ENCODE measurements at places on chromosomes 5 and 9.

- DNase-seq: no peak
These were observed 388.9 kb downstream of the NR2F1-AS1 start for GRCh38 chr5:93192087-93192486.

- peak; percentile 33 for DNase-seq
These were observed 14.3 kb upstream of the TIFAB start for GRCh38 chr5:135466178-135467050.

DNA sequence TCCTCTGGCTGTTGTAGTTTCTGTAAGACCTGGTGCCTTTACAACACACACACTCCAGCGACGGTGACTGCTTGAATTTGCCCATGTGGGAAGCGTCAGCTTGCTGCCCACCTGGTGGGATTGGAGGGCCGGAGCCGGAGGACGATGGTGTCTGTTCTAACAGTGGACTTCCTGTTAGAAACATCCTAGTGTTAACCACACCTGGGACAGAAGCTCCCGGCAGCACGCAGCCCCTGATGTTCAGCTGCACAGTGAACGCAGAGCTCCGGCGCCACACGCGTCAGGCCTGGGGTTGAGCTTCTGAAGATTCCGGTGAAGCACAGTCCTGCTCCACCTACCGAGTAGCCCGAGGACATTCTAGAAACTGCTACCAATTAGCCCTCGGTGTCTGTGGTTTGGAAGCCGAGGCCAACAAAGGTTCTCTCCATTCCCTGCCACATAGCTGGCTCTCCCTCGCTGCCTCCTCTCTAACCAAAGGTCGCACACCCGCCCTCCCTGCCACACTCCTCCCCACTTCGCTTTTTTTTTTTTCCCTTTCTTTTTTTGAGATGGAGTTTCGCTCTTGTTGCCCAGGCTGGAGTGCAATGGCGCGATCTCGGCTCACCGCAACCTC lies 14.4 kb downstream of the PMPCA start:
- DNase-seq: no peak

GRCh38 chr9:127267793-127268525 lies 3.4 kb downstream of the GARNL3 start:
- DNase-seq: no peak

- no peak for DNase-seq
These were observed 217.4 kb downstream of the SLIT3 start for GRCh38 chr5:169083394-169084018.

GRCh38 chr5:177596775-177597238 lies 3.1 kb upstream of the B4GALT7 start:
- no peak for DNase-seq

GRCh38 chr9:84319632-84320031 lies 20.9 kb downstream of the SLC28A3 start:
- DNase-seq: no peak

DNA sequence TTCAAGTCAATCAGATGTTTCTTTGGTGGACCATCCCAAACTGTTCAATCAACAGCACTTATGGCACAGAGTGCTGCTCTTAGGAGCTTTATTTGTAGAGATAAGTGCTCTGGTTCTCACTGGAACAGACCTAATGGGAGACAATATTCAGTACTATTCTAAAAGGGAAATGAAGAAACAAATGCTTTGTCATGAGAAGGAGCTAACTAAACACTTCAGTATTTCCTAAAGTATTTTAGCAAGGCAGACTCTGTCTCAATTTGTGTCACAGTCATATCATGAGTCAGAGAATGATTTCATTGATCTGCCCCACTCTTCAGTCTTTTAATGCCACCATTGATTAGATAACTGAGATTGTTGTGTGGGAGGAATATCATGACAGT lies 175.3 kb downstream of the SLF1 start:
- no peak for DNase-seq

GRCh38 chr5:81537905-81538547 lies 144.1 kb upstream of the ACOT12 start:
- DNase-seq: no peak

DNA sequence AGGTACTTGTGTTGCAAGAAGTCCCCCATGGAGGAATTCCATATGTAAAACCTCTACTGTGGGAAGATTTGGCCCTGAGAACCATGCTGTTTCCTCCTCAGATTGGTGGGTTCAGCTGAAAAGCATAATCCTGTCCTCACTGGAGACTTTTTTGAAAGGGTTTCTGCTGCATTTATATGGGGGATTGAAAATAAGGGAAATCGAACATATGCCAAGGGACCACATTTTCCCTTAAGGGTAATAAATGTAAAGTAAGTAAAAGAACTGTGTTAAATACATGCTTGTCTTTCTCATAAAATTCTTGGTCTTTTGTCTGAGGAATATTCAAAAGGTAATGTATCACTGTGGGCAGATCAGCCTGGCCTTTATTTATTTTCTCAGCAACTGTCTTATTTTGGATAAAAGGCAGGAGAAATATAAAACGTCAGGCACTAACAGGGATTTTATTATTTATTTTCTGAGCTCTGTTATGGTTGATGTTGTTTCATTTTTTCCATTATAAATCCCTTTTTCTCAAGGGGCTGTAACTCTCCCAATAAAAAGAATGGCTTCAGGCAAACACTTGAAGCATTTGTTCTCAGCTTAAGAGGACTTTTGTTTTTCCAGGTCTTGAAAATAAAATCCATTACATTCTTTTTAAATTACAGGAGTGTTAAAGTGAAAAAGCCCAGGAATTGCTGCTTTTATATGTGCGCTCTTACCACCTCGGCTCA lies 131.4 kb downstream of the FGF10 start:
- DNase-seq: no peak

DNA sequence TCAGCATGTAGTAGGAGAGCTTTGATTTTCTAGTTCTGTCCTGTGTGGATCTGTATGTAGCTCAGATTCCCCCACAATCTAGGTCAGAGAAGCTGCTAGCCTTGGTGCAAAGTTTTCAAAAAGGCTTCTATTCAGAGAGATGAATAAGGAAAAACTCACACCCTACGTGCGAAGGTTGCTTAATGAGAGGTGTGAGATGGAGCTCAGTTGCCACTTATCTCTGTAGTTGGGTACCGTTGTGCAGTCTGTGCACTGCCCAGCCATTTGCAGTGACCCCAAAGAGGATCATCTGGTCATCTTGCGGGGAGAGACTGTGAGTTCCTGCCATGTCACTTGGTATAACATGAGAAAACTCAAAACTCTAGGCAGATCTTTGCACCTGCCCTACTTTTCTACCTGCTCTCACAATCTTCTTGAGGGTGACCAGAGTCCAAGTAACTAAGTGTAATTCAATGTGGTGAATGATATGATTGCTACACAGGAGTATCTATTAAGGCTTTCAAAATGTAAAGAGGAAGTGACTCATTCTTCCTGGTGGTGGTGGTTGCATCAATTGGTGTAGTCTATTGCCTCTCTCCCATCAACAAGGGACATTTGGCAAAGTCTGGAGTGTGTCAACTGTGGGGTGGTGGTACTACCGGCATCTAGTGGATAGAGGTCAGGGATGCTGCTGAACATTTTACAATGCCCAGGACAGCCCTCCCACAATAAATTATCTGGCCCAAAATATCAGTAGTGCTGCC lies 65.2 kb downstream of the TMC1 start:
- no peak for DNase-seq

GRCh38 chr5:151670083-151670686 lies 16.5 kb downstream of the SPARC start:
- DNase-seq: no peak

GRCh38 chr9:99269416-99269815 lies 47.3 kb downstream of the SEC61B start:
- no peak for DNase-seq

- DNase-seq: no peak
These were observed 409.5 kb downstream of the PDE4D start for GRCh38 chr5:59483971-59484472.

- no peak for DNase-seq
These were observed 8.0 kb upstream of the FXN start for GRCh38 chr9:69027355-69028097.

- DNase-seq: no peak
These were observed 27.0 kb downstream of the TLE4 start for GRCh38 chr9:79598562-79599345.

- no peak for DNase-seq
These were observed 7.6 kb downstream of the S1PR3 start for GRCh38 chr9:88998911-88999310.

GRCh38 chr5:21603796-21604195 lies 1249.3 kb downstream of the CDH12 start:
- DNase-seq: no peak

GRCh38 chr5:96440185-96440538 lies 7.1 kb upstream of the PCSK1 start:
- DNase-seq: no peak

- no peak for DNase-seq
These were observed 172.5 kb downstream of the FSTL4 start for GRCh38 chr5:133439859-133440258.

DNA sequence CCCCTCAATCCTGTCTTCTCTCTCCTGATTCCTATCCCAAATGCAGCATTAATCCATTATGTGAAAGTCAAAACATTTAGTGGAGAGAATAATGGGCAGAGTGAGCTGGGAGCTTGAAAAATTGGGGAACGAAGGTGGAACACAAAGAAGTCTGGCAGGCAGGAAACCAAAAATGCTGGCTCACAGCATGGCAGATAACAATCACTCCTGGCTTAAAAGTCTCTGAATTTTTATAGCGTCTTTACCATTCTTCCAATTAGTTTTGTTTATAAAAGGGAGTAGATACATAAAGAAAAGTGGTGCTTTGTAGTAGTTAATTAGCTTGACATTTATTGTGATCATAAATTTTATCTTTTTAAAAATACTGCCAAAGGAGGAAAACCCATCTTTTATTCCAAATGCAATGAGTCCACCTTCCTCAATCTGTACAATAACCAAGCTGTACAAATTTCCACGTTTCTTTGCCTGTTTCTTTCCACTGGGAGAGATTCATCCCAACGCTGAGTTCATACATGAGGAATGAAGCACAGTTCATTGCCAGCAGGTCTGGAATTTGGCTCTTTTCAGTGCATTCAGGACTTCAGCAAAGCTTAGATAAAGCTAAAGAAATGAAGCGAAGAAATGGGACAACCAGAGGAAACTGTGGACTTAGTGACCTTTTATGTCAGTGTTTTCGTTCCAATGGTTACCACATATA lies 174.7 kb downstream of the HMHB1 start:
- no peak for DNase-seq

- no peak for DNase-seq
These were observed 11.0 kb downstream of the PLIN2 start for GRCh38 chr9:19116107-19116790.

DNA sequence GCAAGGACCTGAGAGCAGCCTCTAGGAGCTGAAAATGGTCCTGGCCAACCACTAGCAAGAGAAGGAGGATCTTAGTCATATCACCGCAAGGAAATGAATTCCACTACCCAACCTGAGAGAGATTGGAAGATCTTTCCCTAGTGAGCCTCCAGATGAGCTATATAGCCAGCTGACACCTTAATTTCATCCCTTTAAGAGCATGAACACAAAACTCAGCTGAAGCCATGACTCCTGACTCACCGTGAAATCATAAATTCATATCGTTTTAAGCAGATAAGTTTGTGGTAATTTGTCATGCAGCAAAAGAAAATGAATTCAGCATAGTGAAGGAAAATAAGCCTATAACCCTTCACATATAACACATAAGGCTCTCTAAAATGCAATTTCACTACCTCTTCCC lies 23.5 kb downstream of the MAPKAP1 start:
- DNase-seq: no peak

DNA sequence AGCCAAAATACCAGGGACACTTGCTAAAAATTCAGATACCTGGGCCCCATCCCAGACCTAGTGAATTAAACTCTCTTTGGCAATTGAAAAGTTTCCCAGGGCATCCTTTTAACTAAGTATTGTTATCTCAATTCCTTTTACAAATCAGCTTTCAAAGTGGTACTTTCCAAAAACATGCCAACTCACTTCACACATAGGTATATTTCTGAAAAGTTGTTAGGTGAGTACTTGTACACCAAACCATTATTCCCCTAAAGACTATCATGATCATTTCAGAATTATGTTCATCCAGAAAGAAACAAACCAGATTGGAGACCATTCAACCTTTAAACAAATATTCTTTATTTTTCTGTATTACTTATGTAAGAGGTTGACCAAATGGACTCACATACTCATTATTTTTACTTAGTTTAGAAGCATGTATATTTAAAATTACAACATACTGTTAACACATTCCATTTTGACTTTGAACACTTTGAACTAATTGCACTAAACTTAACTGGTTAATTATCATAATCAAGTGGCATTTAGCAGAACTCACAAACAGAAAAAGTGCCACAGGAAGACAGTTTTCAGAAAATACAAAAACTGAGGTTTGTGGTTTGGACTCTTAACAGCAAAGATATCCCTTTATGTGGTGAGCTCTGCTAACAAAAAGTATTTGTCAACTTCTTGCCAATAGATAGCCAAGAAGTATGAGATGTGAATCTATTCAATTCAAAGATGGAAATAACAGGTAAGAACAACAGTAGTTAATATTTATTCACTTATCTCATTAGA lies 40.7 kb downstream of the KIAA0825 start:
- DNase-seq: no peak

DNA sequence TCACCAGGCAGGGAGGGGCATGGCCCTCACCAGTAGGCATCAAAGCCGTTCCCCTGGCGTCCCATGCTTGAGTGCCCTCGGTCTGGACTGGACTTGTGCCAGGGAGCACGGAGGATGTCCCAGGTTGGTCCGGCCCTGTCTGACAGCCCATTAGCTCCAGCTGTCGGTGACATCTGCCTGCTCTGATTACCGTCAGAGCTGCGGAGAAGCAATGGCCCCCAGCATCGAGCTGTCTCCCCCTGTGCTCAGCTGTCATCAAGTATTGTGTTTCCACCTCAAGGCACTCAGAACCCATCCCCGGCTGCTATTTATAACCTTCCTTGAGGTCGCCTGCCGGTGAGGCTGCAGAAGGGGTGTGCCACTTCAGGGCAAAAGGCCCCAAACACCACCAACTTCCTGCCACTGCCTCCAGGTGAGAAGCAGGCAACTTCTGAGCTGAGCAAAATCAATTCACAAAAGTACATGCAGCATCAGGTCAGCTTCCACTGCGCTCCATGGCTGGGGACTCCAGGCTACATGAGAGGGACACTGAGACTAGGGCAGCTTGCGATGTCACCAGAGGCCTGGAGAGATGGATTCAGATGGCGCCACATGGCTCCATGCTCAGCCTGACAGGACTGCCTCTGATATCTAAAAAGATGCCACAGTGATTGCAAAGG lies 142.7 kb downstream of the C5orf15 start:
- DNase-seq: no peak

- DNase-seq: no peak
These were observed 10.8 kb upstream of the BARX1 start for GRCh38 chr9:93965830-93966577.

DNA sequence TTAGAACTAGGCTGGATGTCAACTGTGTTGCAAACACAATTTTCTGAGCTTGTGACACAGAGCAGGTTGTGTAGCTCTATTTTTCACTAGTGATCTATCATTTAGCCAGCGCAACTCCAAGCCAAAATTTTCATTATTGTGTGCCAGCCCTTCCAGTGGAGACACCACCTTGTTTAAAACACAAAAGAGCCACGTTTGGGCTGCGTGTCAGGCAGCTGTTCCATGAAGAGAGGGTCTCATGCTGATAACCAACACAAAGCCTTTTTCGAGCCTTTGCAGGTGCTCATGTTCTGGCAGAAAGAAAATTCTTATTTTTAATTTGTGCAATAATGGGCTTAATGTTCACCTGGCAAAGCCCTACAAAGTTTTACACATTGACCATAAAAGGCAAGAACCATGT lies 237.6 kb upstream of the RGMB start:
- no peak for DNase-seq

- DNase-seq: no peak
These were observed 98.1 kb upstream of the FER start for GRCh38 chr5:108649646-108650045.

Data from stimulated activated CD8-positive, alpha-beta memory T cell treated with anti-CD3 and anti-CD28 coated beads, Interleukin-4, amount 100 ng/mL, for 4 hours (primary cell).